Karpas-422 (cell line): ENCODE measurements at places on chromosomes 1 and 21. TPM values are rescaled to one million over a fixed set of nuclear protein-coding genes. Genes with fewer than 3 reads are reported as not detected.

- DNase-seq, result no peak
Observed at GRCh38 chr21:15121655-15122120, 56.9 kb upstream of the NRIP1 start.

Gene FAM72A
- 27.6 and 29.0 TPM in 2 replicates for total RNA-seq

Gene LCE1F
- total RNA-seq, result not detected in 2 replicates

- DNase-seq, result no peak
Observed at GRCh38 chr21:27804515-27804914, 837.6 kb upstream of the ADAMTS5 start.

Gene TMEM81
- total RNA-seq, result 1.7 and 2.2 TPM in 2 replicates

Gene CHI3L2
- total RNA-seq, result not detected in 2 replicates

DNA sequence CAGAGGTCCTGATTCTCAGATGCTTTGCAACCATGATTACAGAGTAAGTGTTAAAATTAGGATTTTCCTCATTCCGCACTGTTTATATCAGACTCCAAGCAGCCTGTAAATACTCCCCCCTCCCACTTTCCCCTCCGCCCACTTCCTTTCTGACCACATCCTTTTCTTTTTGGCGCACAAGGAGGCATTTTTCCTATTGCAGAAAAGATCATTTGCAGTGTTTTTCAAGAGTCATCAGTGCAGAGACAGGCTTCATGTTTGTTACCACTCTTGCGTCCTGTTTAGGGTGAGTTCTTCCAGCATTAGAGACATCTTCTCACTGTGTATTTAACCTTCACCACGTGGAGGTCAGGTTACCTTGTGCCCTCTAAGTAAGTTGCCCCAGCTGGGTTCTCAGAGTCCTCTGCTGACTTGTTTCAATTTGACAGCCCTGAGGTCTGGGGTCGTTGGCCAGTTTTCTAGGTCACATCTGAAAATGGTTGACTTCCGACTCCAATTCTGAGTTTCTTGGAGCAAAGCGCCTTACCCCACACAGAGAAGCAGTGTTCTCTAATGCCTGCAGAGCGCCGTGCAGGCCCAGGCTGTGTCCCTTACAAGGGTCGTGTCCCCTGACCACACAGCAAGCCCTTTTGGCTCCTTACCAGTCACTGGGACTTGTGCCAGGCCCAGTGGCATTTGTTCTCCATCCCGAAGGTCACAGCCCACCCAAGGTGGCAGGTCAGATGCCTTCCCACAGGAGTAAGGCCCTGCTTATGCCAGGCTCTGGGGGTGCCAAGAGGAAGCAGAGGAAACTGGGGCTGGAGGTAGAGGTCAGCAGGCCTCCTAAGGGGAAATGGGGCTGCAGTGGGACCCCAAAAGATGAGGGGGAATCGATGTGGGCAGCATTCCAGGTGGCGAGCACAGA lies 85.6 kb downstream of the FAM78B start:
- DNase-seq, result no peak

- DNase-seq, result no peak
Observed at GRCh38 chr21:31564439-31564838, 95.1 kb upstream of the SOD1 start.

- DNase-seq, result peak; percentile 62
Observed at GRCh38 chr1:40722622-40723021, 31.1 kb downstream of the NFYC start.

GRCh38 chr1:158248771-158249170 lies 5.5 kb upstream of the CD1A start:
- no peak for DNase-seq
